ENCODE measurements at places on chromosomes 12 and 14.

GRCh38 chr14:101078170-101078891 is 174.8 kb upstream of the RTL1 start:
- DNase-seq: no peak

DNA sequence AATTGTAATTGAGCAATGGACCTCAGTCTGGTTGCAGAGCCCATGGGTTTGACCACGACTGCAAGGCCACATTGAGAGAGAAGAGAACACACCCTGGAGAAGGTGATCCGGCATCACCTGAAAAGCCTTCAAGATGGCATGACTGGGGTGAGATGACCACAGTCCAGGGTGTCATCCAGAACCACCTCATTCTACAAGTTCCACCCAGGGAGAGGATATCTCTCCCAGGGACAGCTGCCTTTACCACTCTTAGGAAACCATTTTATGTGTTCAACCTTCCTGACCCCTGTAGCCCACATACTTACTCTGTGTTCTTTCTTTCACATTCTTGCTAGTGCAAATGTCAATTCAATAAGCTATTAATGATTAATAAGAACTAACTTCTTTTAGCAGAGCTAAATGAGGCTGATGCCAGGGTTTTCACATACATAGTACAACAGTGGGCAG is 43.4 kb upstream of the CPM start:
- DNase-seq: no peak

DNA sequence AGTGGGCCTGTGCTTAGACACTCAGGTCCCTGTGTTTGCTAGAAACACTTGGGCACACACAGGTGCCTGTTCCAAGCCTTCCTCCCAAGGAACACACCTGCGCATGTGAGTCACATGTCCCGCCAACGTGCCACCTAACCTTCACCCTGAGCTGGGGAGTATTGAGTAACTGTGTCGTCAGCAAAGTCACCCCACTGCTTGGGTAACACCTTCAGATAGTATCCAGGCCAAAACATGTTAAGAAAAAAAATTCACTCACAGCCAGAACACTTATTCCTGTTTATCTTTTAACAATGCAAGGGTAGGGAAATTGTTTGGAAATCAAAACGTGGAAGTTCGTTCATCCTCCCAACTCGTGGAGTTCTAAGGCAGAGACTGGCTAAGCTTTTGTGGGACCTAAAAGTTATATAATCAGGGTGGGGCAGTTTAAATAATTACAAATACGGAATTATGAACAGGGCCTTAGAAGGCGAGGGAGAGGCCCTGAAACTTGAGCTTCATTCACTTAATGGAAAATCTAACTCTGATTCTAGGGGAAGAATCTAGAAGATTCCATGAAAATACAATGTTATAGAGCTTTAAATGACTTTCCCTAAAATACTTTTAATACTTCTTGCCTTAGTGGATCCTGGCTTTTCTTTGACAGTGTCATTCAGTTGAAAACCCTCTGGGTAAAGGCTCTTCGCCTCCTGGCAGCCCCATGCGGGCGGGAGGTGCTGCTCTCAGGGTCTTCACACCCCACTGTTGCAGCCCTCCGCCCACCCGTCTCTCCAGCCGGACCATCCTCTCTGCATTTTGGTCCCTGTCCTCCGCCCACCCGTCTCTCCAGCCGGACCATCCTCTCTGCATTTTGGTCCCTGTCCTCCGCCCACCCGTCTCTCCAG is 30.3 kb upstream of the ADIPOR2 start:
- peak; percentile 25 for DNase-seq

GRCh38 chr12:38384816-38385378 is 68.3 kb downstream of the ALG10B start:
- no peak for DNase-seq

GRCh38 chr12:104682790-104683279 is 226.1 kb downstream of the CHST11 start:
- DNase-seq: peak; percentile 63

- peak; percentile 3 for DNase-seq
Observed at GRCh38 chr12:69240631-69240995, 1.2 kb downstream of the CPSF6 start.

DNA sequence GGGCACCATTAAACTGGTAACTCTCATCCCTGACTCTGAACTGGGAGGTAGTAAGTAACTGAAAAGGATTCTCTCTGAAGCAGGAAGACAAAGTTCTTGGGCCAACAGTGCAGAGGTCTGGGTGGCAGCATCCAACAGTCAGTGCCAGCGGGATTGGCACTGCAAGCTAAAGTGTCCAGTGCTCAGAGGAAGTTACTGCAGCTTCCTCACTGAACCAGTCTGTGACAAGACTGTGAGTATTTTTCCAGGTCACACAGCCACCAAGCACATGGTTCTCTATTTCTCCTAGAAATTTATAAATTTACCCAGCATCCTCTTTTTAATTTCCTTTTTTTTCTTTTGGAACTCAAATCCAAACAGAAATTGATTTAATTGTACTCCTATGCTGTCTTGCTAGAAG is 81.6 kb upstream of the FAR2 start:
- no peak for DNase-seq

DNA sequence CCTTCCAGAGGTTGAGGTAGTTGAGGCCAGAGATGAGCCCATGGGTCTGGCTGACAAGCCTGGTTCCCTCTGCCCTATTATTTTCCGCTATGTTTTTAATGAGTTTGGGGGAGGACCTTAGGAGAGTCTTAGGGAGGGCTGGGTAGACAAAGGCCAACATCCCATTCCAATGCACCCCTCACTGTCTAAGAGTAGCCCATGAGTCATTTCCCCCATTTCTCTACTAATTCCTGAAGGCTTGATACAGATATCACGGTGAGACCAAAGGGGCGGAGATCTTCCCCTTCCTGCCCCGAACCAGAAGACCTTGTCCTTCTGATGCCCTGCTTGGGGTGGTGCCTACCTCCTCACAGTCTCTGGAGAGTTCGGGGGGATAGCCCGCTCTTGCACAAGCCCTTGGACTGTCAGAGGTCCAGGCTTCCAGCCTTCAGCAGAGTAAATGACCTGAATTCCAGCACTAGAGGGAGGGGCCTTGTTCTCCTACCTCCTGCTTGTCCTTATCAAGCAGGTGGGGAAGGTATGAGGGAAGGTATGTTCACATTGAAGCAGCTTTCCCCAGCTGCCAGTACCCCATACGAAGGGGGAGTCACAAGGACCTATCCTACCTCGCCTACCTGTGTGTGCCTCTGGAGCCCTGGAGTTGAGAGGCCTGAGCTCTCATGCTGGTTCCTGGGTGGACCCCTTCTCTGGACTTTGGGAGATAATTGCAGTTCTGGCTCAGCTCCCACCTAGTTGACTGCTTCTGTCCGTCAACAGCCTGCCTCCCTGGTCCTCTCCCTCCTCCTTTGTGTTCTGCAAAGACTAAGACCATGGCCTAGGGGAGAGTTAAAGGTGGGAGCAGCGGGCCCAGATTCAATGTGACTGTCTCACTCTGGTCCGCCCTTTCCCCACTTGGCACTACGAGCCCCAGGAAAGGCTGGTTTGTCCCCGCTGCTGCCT is 3.7 kb downstream of the PSMB11 start:
- no peak for DNase-seq

GRCh38 chr12:1972856-1973317 is 31.4 kb downstream of the DCP1B start:
- DNase-seq: no peak

- DNase-seq: no peak
Observed at GRCh38 chr14:34104489-34105397, 153.9 kb upstream of the EGLN3 start.

DNA sequence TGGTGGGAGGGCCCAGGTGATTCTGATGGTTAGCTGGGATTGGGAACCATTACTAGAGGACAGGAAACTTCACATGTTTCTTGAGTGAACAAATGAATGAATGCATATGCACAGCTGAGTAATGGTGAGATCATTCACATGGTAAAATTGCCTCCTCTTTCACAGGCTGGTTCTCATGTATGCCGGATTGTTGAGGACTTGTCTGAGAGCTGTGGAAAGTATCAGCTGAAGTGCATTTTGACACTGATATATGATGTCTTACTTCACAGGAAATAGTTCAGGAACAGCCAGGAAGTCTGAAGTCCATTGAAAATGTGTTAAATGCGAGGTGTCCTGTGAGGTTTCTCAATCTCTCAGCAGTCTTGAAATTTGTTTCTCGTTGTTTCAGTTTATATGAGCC is 77.6 kb upstream of the DACT1 start:
- DNase-seq: no peak

GRCh38 chr12:59067083-59067482 is 146.8 kb upstream of the LRIG3 start:
- no peak for DNase-seq

DNA sequence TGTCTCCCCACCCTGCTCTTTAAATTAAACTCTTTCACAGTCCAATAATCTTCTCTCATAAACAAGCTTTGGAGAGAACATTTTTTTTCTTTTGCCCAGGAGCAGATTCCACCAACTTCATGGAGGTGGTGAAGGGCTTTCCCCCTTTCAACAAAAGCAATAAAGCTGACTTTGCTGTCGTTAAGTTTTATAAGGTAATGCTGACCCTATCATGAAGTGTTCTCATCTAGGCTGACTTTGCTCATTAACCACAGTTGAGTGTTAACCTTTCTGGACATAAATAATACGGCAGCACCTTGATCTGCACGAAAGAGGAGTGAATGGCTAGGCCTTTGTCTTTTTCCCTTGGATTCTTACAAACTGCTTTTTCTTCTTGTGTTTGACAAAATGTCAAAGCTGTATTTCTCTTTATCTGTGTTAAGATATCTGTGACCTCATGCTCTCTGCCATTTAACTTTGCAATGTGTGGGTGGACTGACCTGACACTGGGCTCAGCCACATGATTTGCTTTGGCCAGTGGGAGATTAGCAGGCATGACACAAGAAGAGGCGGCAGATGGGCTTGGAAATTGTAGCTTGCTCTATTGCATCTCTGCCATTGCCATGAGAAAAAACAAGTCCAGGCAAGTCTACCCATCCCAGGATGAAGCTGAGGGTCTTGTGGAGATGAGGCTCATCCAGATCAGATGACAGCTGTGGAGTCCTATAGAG is 470.9 kb upstream of the CCDC196 start:
- DNase-seq: no peak

DNA sequence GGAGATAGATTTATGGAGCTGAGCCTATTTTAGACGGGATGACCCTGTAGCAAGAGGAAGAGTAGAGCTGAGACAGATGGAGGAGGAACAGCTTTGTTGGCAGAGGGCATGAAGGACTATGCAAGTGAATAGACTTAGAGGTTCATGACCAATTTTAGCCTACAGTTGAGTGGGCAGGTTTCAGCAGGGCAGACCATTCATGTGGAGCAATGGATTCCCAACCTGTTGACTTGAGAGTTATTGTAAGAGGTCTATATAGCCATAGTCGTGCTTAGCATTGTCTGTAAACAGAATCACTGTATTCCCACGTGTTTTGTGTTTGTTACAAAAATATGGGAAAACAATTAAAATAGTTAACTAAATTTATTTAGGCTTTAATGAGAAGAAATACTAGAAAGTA is 116.8 kb downstream of the CFAP54 start:
- DNase-seq: no peak

DNA sequence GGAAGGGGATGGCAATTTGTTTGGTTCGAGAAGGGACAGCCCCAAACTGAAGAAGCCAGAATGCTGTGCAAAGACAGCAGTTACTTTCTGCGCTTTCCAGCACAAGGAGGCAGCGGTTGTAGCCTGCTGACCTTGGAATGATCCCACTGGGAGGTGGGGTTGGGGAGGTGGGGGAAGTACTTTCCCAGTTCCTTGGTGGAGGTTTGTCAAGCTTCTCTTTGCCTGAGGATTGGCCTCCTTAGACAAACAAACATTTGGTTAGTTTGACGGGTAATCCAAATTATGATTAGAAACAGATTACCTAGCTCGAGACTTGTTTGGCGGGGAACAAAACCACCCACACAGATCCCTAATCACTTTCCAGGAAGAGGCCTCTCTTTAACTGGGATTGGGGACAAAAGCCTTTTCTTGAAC is 79.1 kb upstream of the EGLN3 start:
- no peak for DNase-seq

DNA sequence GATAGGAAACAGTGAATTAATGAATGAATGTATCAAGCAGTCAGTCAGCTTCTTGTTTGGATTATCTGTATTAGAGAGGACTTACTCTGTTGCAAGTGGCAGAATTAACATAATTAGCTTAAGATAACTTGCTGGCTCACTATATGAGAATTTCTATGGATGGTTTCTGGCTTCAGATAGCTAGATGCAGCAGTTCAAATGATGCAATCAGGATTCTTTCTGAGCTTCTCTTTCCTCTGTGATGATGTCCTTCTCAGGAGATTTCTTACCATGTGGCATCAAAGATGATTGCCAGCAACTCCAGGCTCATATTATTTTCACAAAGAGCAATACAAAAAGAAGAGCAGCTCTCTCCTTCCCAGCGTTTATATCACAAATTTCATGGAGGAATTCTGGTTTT is 30.7 kb downstream of the FRMD6 start:
- DNase-seq: no peak

GRCh38 chr12:115998119-115998633 is 279.3 kb downstream of the MED13L start:
- no peak for DNase-seq

- no peak for DNase-seq
Observed at GRCh38 chr12:86950043-86950442, 693.9 kb upstream of the MGAT4C start.

DNA sequence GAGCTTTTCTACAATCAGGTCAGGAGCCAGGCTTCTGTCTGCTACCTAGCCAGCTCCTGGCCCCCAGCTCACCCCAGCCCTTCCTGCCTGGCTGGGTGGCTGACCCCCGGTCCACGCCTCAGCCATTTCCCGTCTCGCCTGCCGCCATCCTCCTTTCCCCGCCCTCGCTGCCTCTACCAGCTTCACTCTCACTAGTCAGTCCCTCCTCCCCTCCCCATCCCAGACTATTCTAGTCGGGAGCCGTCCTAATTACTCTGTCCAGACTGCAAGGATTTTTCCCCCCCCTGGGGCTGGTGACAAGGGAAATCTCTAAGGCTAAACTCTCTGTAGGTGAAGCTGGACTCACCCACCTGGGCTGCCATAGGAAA is 825 bp downstream of the DHH start:
- no peak for DNase-seq

- DNase-seq: no peak
Observed at GRCh38 chr12:69421548-69421947, 48.6 kb upstream of the FRS2 start.

DNA sequence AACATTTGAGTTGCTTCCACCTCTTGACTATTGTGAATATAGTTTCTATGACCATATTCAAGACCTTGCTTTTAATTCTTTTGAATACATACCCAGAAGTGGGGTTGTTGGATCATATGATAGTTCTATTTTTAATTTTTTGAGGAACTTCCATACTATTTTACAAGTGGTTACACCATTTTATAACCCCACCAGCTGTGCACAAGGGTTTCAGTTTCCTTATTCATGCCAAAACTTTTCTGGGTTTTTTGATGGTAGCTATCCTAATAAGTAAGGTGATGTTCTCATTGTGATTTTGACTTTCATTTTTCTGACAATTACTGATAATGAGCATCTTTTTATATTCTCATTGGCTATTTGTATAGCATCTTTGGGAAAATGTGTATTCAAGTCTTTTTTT is 109.4 kb upstream of the GARIN2 start:
- DNase-seq: no peak

DNA sequence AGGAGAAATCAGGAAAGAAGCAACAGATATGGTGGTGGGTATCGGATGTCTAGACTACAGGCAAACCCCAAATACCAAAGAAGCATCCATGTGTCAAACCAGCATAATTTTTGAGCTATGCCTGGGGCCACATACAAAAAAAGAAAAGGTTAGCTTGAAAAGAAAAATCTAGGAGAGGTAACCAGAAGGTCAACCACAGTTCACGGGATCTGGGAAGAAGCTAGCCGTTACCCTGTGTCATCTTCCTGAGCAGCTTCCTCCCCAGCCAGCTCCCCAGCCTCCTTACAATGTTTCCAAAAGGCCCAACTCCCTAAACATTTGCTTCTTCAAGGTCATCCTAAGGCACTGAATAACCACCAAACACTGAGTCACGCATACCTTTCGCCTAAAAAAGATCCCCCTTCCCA is 3.1 kb downstream of the SINHCAF start:
- no peak for DNase-seq

All from stimulated activated CD8-positive, alpha-beta memory T cell treated with anti-CD3 and anti-CD28 coated beads, Interleukin-15, amount 100 ng/mL, for 48 hours (primary cell).